Left lung (tissue), 14 donors: ENCODE measurements at places on chromosomes 11 and 22. TPM values are rescaled to one million over a fixed set of nuclear protein-coding genes. Genes with fewer than 3 reads are reported as not detected.
A peak's percentile ranks its signal among the peaks of the same experiment; 100 is the strongest.

Gene SLC35C1
- total RNA-seq = 25.5 TPM

Gene KRTAP5-9
- 0.24 TPM for total RNA-seq

Gene PSMC3
- total RNA-seq = 133 TPM

Gene SCN4B
- 4.7 TPM for total RNA-seq

Gene SLC22A8
- total RNA-seq = not detected

Gene CCDC157
- total RNA-seq = 2.8 TPM

DNA sequence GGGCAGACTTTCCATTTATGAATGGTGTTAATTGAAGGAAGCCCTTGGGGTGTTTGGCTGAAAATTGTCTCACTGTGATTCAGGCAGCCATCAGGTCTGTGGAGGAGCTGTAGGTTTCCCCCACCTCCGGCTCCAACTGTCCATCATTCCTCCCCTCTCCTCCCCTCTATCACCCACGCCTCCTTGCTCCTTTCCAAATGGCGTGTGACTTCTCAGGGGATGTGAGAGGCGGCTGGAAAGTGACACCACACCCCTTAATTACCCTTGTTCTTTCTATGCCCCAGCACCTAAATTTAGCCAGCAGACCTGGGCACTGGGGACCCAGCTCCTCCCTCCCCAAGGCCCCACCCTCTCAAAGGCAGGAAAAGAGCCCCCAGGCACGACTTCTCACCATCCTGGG lies 38.1 kb upstream of the SYT7 start:
- H3K36me3 ChIP-seq = no peaks in the 10 kb centered on the region
- no peak for DNase-seq
- no peaks in the 10 kb centered on the region for H3K27me3 ChIP-seq
- H3K4me1 ChIP-seq = no peaks in the 10 kb centered on the region
- H3K27ac ChIP-seq = no peak overlapping the region
- no peak overlapping the region for H3K4me3 ChIP-seq

GRCh38 chr11:67538823-67539505 lies 15.7 kb upstream of the CABP2 start:
- no peaks in the 10 kb centered on the region for H3K36me3 ChIP-seq
- no peak overlapping the region for H3K4me3 ChIP-seq
- no peaks in the 10 kb centered on the region for H3K4me1 ChIP-seq
- DNase-seq = no peak
- no peak overlapping the region for H3K27ac ChIP-seq

- H3K27me3 ChIP-seq = no peaks in the 10 kb centered on the region
- peak; percentile 29 for DNase-seq
- peaks cover 21% of the 10 kb centered on the region for H3K4me1 ChIP-seq
- peaks cover 90% of the 10 kb centered on the region for H3K36me3 ChIP-seq
Measured at GRCh38 chr11:47466701-47467250, 17.8 kb upstream of the RAPSN start.

DNA sequence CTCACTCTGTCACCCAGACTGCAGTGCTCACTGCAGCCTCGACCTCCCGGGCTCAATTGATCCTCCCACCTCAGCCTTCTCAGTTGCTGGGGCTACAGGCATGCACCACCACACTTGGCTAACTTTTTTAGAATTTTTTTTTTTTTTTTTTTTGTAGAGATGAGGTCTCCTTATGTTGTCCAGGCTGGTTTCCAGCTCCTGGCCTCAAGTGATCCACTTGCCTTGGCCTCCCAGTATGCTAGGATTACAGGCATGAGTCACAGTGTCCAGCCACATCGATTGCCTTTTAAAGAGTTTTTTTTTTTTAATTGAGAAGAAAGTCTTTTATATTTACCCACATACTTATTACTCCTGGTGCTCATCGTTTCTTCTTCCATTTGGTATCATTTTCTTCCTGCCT lies 30.0 kb downstream of the PARVG start:
- peaks cover 4% of the 10 kb centered on the region for H3K36me3 ChIP-seq
- H3K27me3 ChIP-seq = no peaks in the 10 kb centered on the region
- DNase-seq = no peak
- H3K27ac ChIP-seq = no peak overlapping the region
- no peaks in the 10 kb centered on the region for H3K4me1 ChIP-seq

DNA sequence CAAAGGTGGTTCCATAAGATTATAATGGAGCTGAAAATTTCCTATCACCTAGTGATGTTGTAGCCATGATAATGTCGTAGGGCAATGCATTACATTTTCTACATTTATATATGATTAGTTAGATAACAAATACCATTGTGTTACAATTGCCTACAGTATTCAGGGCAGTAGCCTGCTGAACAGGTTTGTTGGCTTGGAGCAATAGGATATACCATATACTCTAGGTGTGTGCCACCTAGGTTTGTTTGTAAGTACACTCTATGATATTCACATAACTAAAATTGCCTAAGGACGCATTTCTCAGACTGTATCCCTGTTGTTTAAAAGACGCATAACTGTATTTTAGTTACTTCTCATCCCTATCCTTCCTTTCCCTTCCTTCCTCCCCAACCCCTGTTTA lies 13.6 kb downstream of the PLEKHB1 start:
- H3K27me3 ChIP-seq = no peaks in the 10 kb centered on the region
- H3K4me1 ChIP-seq = peaks cover 32% of the 10 kb centered on the region
- no peaks in the 10 kb centered on the region for H3K36me3 ChIP-seq
- no peak overlapping the region for H3K4me3 ChIP-seq

DNA sequence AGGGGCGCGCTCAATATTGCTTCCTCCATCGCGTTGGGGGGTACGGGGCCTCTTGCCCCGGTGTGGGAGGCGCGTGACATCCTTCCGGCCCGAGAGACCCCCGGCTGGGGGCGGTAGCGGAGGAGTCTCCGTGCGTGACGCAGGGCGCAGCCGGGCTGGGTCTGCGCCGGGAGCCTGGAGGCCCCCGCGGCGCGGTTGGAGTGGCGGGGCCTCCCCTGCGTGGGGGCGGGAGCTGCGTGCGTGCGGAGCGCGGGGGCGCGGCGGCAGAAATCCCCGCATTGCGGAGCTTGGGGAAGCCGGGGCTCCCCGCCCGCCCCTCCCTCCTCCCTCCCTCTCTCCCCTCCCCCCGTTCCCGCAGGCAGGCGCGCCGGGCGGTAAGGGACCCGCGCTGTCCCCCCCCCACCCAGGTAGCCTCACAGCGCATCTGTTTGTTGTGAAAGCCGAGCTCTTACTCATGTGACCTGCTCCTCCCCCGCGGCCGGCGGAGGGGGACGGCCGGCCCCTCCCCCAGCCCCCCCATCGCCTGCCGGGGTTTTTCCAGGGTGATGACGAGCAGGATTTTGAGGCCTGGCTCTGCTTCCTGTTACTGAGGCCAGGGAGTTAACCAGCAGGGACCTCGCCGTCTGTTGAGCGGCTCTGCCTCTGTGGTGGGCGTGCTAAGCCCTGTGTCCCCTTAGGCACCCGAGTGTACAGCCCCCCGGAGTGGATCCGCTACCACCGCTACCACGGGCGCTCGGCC lies 1.6 kb downstream of the PIM3 start:
- H3K4me1 ChIP-seq = peaks cover 35% of the 10 kb centered on the region
- H3K27me3 ChIP-seq = no peaks in the 10 kb centered on the region

DNA sequence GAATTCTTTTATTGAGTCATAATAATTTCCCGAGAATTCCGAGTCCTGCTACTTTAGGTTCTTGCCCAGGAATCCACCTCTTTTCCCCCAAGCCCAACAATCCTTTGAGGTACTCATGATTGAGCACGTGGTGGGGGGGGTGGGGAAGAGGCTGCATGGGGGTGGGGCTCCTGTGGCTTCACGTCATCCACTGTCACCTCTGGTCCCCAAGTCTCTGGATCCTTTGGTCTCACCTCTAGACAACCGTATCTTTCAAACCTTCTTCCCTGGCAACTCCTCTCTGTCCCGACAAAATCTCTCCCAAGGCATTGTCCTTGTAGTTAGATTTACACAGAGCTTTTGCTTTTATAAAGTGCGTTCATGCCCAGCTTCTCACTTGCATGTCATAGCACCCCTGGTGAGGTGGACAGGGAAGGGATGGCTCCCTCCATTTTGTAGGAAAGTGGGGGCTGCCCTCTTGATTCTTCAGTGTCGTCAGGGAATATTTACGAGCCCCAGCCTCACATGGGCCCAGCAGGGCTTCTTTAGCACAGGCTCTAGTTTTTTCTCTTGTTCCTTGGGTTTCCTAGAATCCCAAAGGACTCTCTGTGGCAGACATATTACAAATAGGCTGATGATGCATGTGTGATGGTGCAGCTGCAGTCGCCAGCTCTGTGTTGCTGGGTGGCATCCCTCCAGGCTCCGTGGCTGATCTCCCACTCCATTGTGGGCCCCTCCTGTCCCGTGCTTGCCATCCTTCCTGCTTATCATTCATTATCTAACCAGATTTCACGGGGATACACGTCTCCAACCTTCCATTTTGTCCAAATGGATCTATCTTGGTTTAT lies 8.4 kb downstream of the UCP3 start:
- no peak for DNase-seq
- no peak overlapping the region for H3K27ac ChIP-seq
- H3K4me1 ChIP-seq = no peaks in the 10 kb centered on the region
- H3K4me3 ChIP-seq = no peak overlapping the region
- no peaks in the 10 kb centered on the region for H3K27me3 ChIP-seq
- no peaks in the 10 kb centered on the region for H3K36me3 ChIP-seq

DNA sequence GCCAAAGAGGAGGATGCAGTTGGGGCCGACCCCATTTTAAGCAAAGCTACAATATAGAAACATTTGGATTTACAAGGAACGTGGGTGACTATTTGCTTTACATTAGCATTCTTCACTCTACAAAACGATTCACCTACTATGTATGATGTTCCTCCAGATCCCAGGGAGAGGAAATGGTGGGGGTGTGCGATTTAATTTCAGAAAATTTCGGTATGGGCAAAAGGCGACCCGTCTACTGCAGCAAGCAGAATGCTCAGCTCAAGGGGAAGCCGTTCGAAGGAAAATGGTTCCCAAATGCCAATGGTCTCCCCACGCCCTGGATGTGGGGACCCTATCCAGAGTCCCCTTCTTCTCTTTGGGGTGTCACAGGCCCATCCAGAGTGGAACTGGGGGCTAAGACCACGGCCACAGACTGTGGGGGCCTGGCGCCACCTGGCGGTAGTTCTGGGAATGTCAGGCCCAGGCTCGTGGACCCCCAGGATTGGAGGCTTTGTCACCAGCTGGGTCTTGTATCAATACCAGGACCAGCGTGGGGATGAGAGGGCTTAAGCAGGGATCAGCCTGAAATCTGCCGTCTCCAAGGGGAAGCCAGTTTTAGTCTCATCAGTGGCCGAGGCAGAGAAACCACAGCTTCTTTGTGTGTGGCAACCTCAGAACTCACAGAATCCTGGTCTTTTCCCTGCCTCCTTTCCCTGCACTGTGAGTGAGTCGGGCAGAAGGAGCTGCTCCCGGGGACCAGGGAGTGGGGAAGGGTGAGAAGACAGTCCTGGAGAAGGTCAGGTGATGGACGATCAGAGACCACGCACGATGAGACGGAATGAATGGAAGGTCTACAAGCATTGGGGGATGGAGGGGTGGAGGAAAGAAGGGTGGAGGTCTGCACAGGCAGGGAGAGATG lies 8.4 kb downstream of the LRRC10B start:
- DNase-seq = no peak
- H3K4me3 ChIP-seq = no peak overlapping the region
- H3K36me3 ChIP-seq = no peaks in the 10 kb centered on the region

- no peak for DNase-seq
- H3K36me3 ChIP-seq = no peaks in the 10 kb centered on the region
- peaks cover 10% of the 10 kb centered on the region for H3K27me3 ChIP-seq
- H3K4me3 ChIP-seq = no peak overlapping the region
- H3K27ac ChIP-seq = no peak overlapping the region
- no peaks in the 10 kb centered on the region for H3K4me1 ChIP-seq
Measured at GRCh38 chr22:44892803-44893730, 116.7 kb downstream of the PHF21B start.

GRCh38 chr11:111162305-111162704 lies 83.2 kb upstream of the POU2AF2 start:
- H3K4me3 ChIP-seq = no peak overlapping the region
- H3K27ac ChIP-seq = no peak overlapping the region
- no peaks in the 10 kb centered on the region for H3K36me3 ChIP-seq
- DNase-seq = no peak

DNA sequence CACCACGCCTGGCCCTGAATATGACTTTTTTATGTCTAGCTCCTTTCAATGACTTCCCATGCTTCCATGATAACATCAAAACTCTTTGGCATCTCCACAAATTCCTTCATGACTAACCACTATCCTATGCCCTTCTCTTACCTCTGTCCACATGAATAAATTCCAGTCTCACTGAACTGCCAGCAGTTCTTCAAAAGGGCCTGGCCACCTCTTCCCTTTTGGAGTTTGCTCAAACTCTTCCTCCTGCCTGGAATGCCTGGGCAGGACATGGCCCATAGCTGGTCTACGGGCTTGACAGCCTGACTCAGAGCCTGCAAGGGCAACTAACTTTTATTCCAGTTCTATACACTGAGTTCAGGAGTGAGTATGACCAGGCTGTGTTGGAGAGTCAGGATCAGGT lies 41.8 kb upstream of the ZBTB16 start:
- no peaks in the 10 kb centered on the region for H3K27me3 ChIP-seq
- H3K4me3 ChIP-seq = no peak overlapping the region
- H3K36me3 ChIP-seq = no peaks in the 10 kb centered on the region
- no peaks in the 10 kb centered on the region for H3K4me1 ChIP-seq
- no peak overlapping the region for H3K27ac ChIP-seq
- DNase-seq = no peak

DNA sequence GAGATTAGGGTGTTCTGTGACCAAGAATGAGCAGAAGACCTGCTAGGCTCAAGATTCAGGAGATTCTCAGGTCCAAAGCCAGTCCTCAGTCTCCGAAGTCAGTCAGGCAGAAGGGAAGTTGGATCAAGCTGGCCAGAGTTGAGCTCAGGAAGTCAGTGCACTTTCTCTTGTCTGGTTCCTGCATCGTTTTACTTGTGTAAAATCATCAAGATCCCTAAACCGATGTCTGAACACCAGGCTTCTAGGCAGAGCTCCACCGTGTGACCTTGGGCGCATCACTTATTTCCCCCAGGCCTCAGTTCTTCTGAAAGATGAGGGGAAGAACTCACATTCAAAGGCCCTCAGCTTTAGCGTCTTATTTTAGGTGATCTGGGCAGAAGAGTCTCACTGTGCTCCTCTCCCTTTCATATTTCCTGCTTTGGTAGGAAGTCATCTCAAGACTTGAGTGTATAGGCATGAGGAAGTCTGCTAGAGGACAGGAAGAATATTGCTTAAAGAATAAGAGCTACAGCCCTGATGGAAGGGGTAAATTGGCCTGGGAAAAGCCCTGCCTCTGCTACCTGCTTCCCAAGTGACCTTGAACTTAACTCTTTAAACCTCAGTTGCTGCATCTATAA lies 20.2 kb downstream of the NF2 start:
- H3K4me3 ChIP-seq = no peak overlapping the region
- no peaks in the 10 kb centered on the region for H3K27me3 ChIP-seq
- no peak overlapping the region for H3K27ac ChIP-seq
- H3K36me3 ChIP-seq = no peaks in the 10 kb centered on the region

GRCh38 chr11:65539744-65540289 lies 14.9 kb downstream of the SCYL1 start:
- peak overlapping the region; percentile 47 for H3K4me3 ChIP-seq
- H3K27ac ChIP-seq = peak overlapping the region; percentile 88
- H3K36me3 ChIP-seq = peaks cover 50% of the 10 kb centered on the region
- no peaks in the 10 kb centered on the region for H3K27me3 ChIP-seq
- H3K4me1 ChIP-seq = peaks cover 30% of the 10 kb centered on the region
